LoVo (cell line): ENCODE measurements at places on chromosomes 4 and X.

DNA sequence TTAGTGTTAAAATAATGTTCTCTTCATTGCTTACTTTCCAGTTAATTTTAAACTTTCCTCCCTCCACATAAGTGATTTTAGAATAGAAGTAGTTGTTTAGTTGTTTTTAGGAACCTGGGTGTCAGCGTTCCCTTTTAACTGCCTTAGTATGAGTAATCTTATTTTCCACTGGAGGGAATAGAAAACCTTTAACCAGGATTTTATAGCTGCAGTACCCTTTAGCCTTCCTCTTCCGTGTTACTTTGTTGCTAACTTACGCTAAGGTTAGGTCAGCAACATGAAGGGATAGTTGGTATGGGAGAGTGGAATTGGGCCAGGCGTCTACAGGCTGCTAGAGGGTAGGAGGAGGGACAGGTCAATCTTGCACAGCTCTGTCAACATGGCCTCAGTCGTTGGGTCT, 31.5 kb downstream of the SMS start:
- DNase-seq: no peak

GRCh38 chr4:168880072-168880675, 129.9 kb downstream of the CBR4 start:
- no peak for DNase-seq

DNA sequence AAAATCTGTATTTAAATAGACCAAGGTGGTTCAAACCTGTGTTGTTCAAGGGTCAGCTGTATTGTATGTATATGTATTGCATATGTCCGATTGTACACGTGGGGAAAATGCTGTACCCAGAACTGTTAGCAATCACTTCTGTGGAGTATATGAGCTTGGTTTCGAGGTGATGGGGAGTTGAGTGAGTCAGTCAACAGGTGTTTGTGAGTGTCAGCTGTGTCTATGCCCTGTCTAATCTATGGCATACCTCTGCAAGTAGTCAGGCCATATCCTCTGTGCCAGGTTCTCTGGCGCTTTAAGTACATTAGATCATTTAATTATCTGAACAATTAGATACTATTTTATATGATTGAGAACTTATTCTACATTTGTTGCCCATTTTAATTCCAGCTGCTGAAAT, 7.4 kb downstream of the ZRSR2 start:
- no peak for DNase-seq

- DNase-seq: no peak
These were observed 8.6 kb upstream of the RAB28 start for GRCh38 chr4:13492747-13493146.

- no peak for DNase-seq
These were observed 24.2 kb upstream of the PPM1K start for GRCh38 chr4:88308587-88308986.

DNA sequence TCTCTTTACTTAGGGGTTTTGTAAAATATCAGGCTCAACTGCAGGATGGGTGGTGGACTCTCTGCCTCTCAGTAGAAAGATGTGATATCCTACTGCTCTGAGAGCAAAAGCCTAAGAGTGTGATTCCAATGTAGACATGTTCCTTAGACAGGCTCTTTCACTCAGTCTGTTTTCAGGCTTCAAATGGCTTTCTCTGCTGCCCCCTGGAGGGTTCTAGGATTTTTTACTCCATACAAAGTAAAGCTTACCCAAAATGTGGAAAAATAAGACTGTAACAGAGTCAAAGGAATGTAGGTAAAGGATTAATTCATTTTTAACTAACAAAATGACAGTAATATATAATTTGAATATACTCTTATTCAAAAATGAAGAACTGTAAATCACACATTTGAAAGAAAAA, 32.1 kb downstream of the ZGRF1 start:
- peak; percentile 48 for DNase-seq

DNA sequence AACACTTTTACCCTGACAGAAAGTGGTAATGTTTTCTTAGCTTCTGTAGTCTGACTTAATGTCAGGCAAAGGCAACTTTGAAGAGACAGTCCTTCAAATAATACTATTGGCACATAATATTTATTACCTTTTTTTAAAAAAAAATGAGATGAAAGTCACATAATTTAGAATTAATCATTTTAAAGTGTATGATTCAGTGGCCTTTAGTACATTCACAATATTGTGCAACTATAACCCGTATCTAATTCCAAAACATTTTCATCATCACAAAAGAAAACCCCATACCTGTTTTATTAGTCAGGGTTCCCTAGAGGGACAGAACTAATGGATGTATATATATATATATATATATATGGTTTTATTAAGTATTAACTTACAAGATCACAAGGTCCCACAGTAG, 94.8 kb upstream of the TEX13A start:
- no peak for DNase-seq

DNA sequence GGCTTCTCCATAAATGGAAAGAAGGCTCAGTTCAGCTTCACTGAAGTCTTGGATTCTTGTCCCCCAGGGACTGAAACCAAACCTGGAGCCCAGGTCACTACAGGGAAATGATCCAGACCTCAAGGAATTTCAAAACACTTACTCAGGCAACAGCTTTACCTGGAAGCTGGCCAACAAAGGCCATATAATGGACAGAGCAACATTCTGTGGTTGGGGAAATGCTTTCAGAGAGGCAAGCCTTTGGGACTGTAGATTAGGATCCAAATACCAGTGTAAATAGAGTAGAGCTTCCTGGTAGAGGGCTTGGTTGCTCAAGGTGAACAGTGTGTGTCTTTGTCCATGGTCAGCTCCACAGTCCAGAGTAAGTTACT, 57.0 kb upstream of the PROM1 start:
- peak; percentile 96 for DNase-seq

DNA sequence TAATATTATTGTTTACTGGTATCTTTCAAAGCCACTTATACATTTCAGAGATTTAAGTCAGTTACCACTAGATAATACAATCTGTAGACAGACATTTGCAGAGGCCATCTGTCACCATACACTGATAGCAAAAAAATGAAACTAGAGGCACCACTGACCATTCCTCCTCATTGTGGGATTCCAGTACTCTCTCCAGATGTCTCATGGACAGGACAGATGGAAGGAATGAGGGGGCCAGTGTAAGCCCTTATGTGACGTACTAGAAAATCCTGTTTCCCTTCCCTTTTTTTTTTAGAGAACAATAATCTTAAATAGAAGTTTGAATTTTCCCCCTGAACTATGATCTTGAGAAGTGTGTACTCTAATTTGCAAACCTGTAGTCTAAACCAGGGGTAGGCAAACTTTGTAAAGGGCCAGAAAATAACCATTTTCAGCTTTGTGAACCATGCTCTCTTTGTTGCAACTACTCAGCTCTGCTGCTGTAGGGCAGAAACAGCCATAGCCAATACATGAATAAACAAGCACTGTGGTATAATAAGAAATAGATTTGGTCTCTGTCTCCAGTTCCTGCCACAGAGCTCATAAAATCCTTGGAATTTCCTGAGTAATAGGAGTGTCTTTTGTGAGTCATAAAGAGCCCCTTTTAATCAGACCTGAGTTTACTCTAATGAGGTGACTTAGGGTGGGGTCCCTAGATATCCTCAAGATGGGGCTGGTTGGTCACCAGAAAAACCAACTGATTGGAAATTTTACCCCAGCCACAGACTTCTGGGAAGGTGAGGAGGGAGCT, 90.4 kb downstream of the MOSPD2 start:
- DNase-seq: peak; percentile 72

GRCh38 chr4:95314573-95314972, 234.2 kb downstream of the UNC5C start:
- no peak for DNase-seq

GRCh38 chr4:85496933-85497332, 22.0 kb downstream of the ARHGAP24 start:
- no peak for DNase-seq

DNA sequence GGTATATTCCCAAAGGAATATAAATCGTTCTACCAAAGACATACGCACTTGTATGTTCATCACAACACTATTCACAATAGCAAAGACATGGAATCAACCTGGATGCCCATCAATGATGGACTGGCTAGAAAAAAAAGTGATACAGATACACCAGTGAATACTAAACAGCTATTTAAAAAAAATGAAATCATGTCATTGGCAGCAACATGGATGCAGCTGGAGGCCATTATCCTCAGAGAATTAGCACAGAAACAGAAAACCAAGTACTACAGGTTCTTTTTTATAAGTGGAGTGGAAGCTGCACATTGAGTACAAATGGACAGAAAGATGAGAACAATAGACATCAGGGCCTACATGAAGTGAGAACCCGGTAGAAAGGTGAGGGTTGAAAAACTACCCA, 81.4 kb downstream of the ANTXR2 start:
- no peak for DNase-seq

DNA sequence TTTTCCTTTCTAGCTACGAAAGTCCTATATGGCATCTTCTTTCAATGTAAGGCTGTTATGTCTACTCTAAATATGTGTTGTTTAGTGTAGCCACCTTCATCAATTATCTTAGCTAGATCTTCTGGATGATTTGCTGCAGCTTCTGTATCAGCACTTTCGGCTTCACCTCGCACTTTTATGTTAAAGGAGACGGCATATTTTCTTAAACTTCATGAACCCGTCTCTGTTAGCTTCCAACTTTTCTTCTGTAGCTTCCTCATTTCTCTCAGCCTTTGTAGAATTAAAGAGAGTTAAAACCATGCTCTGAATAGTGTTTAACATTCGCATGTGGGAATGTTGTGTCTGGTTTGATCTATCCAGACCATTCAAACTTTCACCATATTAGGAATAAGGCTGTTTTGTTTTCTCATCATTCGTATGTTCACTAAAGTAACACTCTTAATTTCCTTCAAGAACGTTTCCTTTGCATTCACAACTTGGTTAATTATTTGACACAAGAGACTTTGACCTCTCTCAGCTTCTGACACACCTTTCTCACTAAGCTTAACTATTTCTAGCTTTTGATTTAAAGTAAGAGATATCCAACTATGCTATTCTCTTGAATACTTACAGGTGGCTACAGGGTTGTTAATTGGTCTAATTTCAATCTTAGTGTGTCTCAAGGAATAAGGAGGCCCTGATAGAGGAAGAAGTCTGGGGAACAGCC, 476.8 kb downstream of the GABRG1 start:
- DNase-seq: peak; percentile 28

- peak; percentile 6 for DNase-seq
These were observed 802.0 kb downstream of the RPA4 start for GRCh38 chrX:97685753-97686152.

GRCh38 chr4:87120411-87121162, 99.8 kb downstream of the KLHL8 start:
- DNase-seq: no peak

- DNase-seq: no peak
These were observed 195.1 kb downstream of the MAGEB5 start for GRCh38 chrX:26411045-26411444.

GRCh38 chr4:102638621-102639020, 122.1 kb downstream of the MANBA start:
- no peak for DNase-seq
